HepG2 (cell line): ENCODE measurements at places on chromosomes 11 and 22. TPM values are rescaled to one million over a fixed set of nuclear protein-coding genes. Genes with fewer than 3 reads are reported as not detected.
A peak's percentile ranks its signal among the peaks of the same experiment; 100 is the strongest.

FAM180B gene
- total RNA-seq, result 0.40 and 0.42 TPM in 2 replicates

GANAB gene
- total RNA-seq, result 50.8 and 99.5 TPM in 2 replicates

MN1 gene
- not detected in 2 replicates for total RNA-seq

RAC2 gene
- total RNA-seq, result not detected in 2 replicates

DEPDC7 gene
- total RNA-seq, result 33.3 and 37.9 TPM in 2 replicates

CDPF1 gene
- 5.2 and 6.0 TPM in 2 replicates for total RNA-seq

RAPSN gene
- 0.60 and 1.2 TPM in 2 replicates for total RNA-seq

OR52I1 gene
- total RNA-seq, result not detected in 2 replicates

- H3K27me3 ChIP-seq, result no peaks in the 10 kb centered on the region
- no peak overlapping the region for H3K4me3 ChIP-seq
- DNase-seq, result no peak
- H3K36me3 ChIP-seq, result no peaks in the 10 kb centered on the region
Observed at GRCh38 chr11:67357831-67358670, 4.7 kb upstream of the POLD4 start.

DNA sequence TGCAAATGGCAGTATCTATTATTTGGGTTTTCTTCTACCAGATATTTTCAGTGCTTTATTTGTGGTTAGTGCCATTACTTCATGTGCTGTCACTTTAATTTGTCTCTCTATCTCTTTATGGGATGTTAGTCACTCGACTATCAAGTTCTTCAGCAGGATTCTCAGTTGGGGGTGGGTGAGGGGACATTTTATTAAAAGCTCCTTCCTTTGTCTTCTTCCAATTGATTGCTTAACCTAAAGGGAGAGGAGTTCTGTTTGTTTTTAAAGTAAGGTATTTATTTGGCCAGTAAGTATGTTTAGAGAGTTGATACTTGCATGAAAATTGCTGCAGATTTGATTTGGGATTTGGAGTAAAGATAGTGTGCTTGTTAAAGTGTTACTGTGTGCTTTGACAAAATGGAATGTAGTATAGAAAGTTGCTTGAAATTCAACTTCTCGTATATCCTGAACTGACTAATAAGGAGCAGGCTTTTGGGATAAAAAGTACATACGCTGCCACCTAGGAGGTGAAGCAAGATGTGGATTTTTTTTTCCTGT is 10.3 kb downstream of the YAP1 start:
- peak overlapping the region; percentile 20 for H3K27ac ChIP-seq
- H3K27me3 ChIP-seq, result no peaks in the 10 kb centered on the region
- H3K36me3 ChIP-seq, result peaks cover 11% of the 10 kb centered on the region
- DNase-seq, result no peak
- H3K4me3 ChIP-seq, result no peak overlapping the region

DNA sequence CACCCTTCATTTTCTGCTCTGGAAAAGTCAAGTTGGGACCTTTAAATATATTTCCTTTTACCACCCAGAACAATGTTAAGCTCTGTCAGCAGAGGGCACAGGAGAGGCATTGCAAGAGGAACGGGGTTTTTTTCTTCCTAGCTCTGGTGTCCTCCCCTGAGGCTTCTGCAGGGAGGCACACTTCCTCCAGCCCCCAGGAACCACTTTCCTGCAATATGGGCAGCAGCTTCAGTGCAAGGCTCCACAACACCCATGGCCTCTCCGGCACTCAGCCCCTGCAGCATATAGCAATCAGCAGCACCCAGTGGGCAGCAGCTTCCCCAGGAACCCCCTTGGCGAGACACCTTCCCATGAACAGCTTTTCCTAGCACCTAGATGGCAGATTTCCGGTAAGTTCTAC is 101.4 kb downstream of the SYT9 start:
- H3K27ac ChIP-seq, result no peak overlapping the region
- DNase-seq, result peak; percentile 26
- H3K4me1 ChIP-seq, result no peaks in the 10 kb centered on the region
- H3K27me3 ChIP-seq, result no peaks in the 10 kb centered on the region
- H3K36me3 ChIP-seq, result no peaks in the 10 kb centered on the region

- no peak overlapping the region for H3K4me3 ChIP-seq
- H3K27ac ChIP-seq, result no peak overlapping the region
- no peak for DNase-seq
- no peaks in the 10 kb centered on the region for H3K36me3 ChIP-seq
- H3K27me3 ChIP-seq, result no peaks in the 10 kb centered on the region
- H3K4me1 ChIP-seq, result peaks cover 52% of the 10 kb centered on the region
Observed at GRCh38 chr11:86978247-86978646, 23.1 kb upstream of the FZD4 start.

DNA sequence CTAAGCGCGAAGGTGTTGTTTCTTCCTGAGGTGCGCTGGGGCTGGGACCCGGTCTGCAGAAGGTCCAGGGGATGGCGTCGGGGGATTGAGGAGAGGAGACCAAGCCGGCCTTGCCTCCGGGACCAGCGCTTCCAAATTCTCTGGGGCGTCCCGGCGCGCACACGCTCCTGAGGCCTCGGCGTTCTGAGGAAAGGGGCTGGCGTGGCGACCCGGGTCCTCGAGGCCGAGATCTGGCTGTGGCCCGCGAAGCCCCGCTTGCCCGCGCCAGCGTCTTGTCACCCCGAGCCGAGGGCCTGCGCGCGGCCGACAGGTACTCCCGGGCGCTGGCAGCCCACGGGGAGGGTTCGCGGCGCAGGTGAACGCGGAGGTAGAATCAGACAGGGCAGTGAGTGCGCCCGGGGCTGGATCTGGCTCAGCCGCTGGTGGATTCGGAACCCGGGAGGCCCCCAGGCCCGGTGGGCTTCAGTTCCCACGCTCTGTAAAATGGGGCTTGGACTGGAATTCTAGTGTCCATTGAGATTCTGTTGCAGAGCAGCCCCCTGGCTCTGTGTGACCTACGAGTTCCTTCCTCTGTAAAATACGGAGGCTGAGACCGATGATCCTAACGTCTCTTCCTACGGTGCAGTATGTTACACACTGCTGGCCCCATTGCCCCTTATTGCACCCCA is 14.7 kb downstream of the SSH3 start:
- H3K4me1 ChIP-seq, result peaks cover 15% of the 10 kb centered on the region
- H3K27me3 ChIP-seq, result no peaks in the 10 kb centered on the region
- no peaks in the 10 kb centered on the region for H3K36me3 ChIP-seq
- H3K27ac ChIP-seq, result no peak overlapping the region
- peak overlapping the region; percentile 64 for H3K4me3 ChIP-seq
- DNase-seq, result no peak

DNA sequence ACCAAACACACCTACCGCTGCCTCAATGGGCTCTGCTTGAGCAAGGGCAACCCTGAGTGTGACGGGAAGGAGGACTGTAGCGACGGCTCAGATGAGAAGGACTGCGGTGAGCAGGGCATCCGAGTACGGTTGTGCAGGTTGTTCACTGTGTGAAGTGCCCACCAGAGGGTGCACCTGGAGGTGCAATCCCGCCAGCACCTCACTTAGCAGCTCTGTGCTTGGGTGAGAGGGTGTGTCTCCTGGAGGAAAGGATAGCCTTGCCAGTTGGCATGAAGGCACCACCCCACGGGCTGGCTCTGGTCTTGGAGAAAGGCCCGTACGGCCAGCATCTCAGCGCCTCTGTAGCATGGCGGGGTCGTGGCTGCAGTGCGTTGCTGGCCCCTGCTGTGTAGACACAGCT is 39.4 kb downstream of the ST14 start:
- no peak overlapping the region for H3K4me3 ChIP-seq
- no peaks in the 10 kb centered on the region for H3K27me3 ChIP-seq
- H3K36me3 ChIP-seq, result no peaks in the 10 kb centered on the region
- DNase-seq, result no peak

DNA sequence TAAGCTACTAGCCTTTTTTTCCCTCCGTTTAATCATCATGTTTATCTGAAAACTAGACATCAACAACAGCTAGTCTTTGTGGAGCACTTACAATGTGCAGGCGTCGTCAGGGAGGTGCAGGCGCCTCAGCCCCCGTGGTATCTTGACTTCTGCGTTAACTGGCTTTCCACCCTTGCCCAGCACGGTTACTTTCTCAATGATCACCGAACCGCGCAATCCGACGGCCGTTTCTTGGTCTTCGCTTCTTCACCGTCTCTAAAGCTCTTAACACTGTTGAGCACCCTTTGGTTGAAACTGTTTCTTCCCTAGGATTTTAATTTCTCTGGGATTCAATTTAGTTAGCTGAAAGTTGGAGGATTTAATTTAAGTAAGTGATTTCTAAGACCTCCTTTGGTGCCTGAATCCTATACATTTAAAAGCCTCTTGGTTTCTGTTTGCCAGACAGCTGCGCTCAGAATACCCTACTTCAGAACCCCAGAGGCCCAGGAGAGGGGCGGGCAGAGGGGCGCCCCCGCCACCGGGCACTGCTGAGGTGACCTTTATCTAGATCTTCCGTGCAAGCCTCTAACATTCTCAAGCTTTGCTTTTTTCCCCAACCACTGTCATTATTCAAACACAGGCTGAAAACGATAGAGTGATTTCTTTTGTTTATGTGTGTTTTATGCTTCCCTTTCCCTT is 18.0 kb upstream of the TMEM218 start:
- H3K4me3 ChIP-seq, result no peak overlapping the region
- H3K27me3 ChIP-seq, result peaks cover 3% of the 10 kb centered on the region; the same call in 1 of the 2 replicates
- H3K4me1 ChIP-seq, result no peaks in the 10 kb centered on the region
- no peak for DNase-seq

GRCh38 chr11:132056689-132057088 is 686.3 kb downstream of the NTM start:
- H3K36me3 ChIP-seq, result no peaks in the 10 kb centered on the region
- no peak for DNase-seq
- no peaks in the 10 kb centered on the region for H3K4me1 ChIP-seq

- no peak within 1 kb of the TSS for H3K27ac ChIP-seq
- no peaks in the 10 kb centered on the region for H3K27me3 ChIP-seq
- no peaks in the 10 kb centered on the region for H3K36me3 ChIP-seq
- DNase-seq, result no peak
- no peak within 1 kb of the TSS for H3K4me3 ChIP-seq
Observed at GRCh38 chr22:32255217-32255616, at the start of gene SLC5A4. Gene SLC5A4, minus strand, starts transcription at chr22:32255347. Its CDS starts 18 bp downstream, at chr22:32255329.

DNA sequence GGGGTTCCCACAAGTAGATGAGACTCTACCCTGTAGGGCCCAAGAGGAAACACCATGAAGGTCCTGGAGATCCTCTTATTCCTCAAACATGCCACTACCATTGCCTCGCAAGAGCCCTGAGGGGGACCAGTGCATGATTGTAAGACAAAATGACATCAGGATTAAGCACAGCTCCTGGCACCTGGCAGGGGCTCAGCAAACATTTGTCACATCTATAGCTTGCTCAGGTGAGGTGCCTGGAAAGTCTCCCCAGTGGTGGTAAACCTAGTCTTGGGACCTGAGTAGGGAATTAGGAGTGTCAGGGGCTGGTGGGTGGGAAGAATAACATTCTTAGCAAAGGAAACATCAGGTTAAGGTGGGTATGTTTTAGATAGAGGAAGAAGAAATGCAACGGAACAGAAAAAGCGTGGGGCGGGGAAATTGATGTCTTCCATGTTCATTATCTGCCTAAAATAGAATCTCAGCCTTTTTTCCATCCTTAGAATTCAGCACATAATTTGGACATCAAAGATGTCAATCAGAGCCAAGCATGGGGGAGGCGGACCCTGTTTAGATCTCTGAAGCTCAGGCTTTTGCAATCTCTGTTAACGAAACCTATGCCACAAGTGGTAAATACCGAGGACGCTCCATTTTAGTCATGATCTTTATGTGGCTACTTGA is 924 bp downstream of the YPEL1 start:
- no peaks in the 10 kb centered on the region for H3K36me3 ChIP-seq
- H3K27me3 ChIP-seq, result no peaks in the 10 kb centered on the region; the same call in 1 of the 2 replicates
- no peak for DNase-seq
- no peak overlapping the region for H3K27ac ChIP-seq
- peaks cover 21% of the 10 kb centered on the region for H3K4me1 ChIP-seq
- H3K4me3 ChIP-seq, result peak overlapping the region; percentile 74

DNA sequence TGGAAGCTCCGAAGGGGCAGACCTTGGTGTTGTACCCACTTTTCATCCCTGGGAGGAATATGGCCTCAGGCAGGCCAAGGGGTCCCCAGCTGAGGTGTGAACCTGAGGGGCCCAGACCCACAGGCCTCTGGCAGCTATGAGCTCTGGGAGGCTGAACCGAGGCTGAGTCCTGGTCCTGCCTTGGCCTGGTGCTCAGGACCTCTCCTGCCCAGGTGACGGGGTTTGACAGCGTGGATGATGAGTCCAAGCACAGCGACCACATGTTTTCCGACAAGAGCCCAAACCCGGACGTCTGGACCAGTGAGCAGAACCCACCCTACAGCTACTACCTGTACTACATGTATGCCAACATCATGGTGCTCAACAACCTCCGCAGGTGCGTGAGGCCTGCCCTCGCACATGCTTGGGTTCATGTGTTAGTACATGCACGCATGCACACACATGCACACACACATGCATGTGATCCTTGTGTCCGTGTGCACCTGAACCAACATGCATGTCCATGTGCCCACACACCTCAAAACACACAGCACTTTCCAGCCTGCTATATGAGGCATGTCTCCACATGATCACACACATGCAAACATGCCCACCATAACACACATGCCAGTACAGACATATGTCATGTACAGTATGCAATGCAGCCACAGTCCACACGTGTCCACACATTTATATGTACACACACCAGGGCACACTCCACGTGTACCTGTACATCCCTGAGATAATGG is 40.9 kb downstream of the RNF141 start:
- H3K27me3 ChIP-seq, result no peaks in the 10 kb centered on the region
- DNase-seq, result no peak
- H3K4me3 ChIP-seq, result no peak overlapping the region

DNA sequence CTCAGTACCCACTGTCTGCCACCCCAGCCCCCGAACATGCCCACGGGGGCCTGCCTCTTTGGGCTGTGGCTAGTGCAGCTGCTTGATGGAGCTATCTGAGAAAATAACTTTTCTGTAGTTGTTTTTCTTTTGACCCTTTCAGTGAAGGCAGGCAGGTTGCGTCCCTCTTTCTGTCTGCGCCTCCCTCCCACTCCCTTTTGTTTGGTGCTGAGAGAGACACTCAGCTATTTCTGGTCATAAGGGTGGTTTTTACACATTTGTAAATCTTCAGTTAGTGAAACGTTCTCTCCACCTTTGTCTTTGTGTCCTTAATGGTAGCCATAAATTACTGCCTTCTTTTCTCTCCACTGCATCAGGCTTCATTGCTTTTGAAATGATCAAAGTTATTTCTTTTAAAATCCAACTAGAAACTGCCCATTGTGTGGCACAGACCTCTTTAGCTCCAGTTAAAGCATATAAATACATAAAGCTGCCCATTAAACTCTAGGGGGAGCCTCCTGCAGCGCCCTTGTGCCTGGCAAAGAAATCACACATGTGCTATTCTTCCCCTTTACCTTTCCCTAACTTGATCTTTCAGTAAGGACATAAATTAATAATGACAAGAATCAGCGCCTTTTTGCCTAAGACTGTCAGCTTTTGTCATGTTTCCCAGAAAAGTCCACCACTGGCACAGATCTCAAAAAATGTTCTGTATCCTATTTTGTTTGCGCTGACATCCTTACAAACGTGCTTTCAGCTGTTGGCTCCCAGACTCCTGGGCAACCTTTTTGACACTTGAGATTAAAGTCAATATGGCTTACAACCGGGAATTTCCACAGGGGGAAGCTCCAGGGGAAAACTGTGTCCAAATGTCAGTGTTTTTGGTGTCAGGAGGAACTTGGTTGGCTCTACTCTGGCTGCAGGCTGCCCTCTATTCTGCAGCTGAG is 1.7 kb upstream of the SCUBE2 start:
- peaks cover 1% of the 10 kb centered on the region for H3K27me3 ChIP-seq
- no peak for DNase-seq
- no peaks in the 10 kb centered on the region for H3K36me3 ChIP-seq
- peaks cover 12% of the 10 kb centered on the region for H3K4me1 ChIP-seq
- H3K4me3 ChIP-seq, result no peak overlapping the region

- no peak for DNase-seq
- H3K36me3 ChIP-seq, result no peaks in the 10 kb centered on the region
- peaks cover 23% of the 10 kb centered on the region for H3K27me3 ChIP-seq
Observed at GRCh38 chr22:45867118-45867905, 109.7 kb downstream of the WNT7B start.
